Transverse colon (tissue), 4 donors: ENCODE measurements at places on chromosomes 6 and 20.

DNA sequence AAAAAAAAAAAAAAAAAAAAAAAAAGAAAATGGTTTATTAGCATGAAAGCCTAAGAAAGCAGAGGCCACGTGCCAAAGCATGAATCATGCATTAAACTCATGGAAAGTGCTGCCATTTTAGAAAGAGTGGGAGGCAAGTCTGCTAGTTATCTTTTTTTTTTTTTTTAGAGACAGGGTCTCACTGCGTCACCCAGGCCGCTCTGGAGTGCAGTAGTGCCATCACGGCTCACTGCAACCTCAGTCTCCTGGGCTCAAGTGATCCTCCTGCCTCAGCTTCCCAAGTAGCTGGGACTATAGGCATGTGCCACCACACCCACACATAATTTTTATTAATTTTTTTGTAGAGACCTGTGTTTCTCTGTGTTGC is 5.2 kb downstream of the VWA7 start:
- H3K27me3 ChIP-seq = no peaks in the 10 kb centered on the region
- peaks cover 18% of the 10 kb centered on the region for H3K4me1 ChIP-seq
- H3K36me3 ChIP-seq = no peaks in the 10 kb centered on the region
- no peak overlapping the region for H3K27ac ChIP-seq

- H3K27ac ChIP-seq = peak overlapping the region; percentile 88
- DNase-seq = peak; percentile 78
- H3K27me3 ChIP-seq = no peaks in the 10 kb centered on the region
Measured at GRCh38 chr20:50308513-50309279, 118.1 kb downstream of the CEBPB start.

DNA sequence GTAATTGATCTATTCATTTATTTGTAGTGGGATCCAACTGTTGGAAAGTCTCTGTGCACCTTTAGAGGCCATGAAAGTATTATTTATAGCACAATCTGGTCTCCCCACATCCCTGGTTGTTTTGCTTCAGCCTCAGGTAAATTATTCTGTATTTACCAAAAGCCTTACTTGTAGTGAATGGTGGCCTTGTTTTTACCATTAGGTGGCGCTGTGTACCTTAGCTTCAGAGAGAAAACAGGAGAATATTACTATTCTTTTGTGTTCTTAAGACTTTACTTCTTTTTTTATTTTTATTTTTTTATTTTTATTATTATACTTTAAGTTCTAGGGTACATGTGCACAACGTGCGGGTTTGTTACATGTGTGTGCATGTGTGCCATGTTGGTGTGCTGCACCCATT is 23.7 kb downstream of the PEX7 start:
- no peak overlapping the region for H3K27ac ChIP-seq
- DNase-seq = peak; percentile 36
- H3K27me3 ChIP-seq = no peaks in the 10 kb centered on the region
- no peaks in the 10 kb centered on the region for H3K4me1 ChIP-seq
- no peaks in the 10 kb centered on the region for H3K36me3 ChIP-seq
- no peak overlapping the region for H3K4me3 ChIP-seq

DNA sequence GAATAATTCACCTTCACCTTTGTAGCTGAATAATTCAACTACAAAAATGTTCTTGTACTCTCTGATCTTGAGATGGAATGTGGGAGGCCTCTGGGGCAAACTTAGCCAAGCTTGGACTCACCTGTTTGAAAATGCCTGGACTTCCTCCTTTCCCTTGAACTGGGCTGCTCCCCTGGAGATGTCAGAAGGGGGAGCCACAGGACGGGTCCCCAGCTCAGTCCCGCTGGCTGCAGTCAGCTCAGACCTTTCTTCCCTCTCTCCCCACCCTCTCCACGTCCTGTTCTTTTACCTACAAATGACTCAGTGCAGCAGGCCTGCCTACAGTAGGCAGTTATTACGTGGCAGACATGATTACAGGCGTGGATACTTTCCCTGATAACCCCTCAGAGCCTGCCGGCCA is 131.5 kb upstream of the RALGAPA2 start:
- H3K4me3 ChIP-seq = no peak overlapping the region
- H3K4me1 ChIP-seq = no peaks in the 10 kb centered on the region
- H3K27me3 ChIP-seq = no peaks in the 10 kb centered on the region
- H3K27ac ChIP-seq = no peak overlapping the region
- no peak for DNase-seq

DNA sequence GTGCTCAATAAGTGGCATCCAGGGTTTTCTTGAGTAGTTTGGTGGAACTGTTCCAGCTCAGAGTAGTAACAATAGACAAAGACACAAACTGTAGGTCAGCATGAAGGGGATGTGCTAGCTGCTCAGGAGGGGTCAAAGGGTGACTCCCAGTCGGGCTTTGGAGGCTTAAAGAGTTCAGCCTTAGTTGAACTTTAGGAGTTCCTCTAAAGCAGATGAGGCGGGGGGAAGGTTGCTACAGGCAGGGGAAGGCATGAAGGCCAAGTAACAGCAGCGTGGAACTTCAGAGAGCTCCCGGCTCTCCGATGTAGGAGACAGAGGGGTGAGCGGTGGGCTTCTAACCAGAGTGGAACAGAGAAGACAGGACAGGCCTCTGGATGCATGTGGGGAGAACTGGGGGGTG is 115.5 kb upstream of the CD93 start:
- no peaks in the 10 kb centered on the region for H3K27me3 ChIP-seq
- H3K4me3 ChIP-seq = no peak overlapping the region
- DNase-seq = no peak
- peaks cover 10% of the 10 kb centered on the region for H3K4me1 ChIP-seq
- H3K27ac ChIP-seq = no peak overlapping the region

- H3K4me3 ChIP-seq = no peak overlapping the region
- H3K36me3 ChIP-seq = no peaks in the 10 kb centered on the region
- DNase-seq = no peak
- no peaks in the 10 kb centered on the region for H3K27me3 ChIP-seq
- H3K4me1 ChIP-seq = no peaks in the 10 kb centered on the region
Measured at GRCh38 chr6:52161689-52162438, 24.3 kb upstream of the IL17A start.

- H3K27ac ChIP-seq = no peak overlapping the region
- no peaks in the 10 kb centered on the region for H3K27me3 ChIP-seq
- no peaks in the 10 kb centered on the region for H3K36me3 ChIP-seq
- H3K4me1 ChIP-seq = no peaks in the 10 kb centered on the region
Measured at GRCh38 chr6:40407239-40407638, 179.9 kb downstream of the LRFN2 start.

DNA sequence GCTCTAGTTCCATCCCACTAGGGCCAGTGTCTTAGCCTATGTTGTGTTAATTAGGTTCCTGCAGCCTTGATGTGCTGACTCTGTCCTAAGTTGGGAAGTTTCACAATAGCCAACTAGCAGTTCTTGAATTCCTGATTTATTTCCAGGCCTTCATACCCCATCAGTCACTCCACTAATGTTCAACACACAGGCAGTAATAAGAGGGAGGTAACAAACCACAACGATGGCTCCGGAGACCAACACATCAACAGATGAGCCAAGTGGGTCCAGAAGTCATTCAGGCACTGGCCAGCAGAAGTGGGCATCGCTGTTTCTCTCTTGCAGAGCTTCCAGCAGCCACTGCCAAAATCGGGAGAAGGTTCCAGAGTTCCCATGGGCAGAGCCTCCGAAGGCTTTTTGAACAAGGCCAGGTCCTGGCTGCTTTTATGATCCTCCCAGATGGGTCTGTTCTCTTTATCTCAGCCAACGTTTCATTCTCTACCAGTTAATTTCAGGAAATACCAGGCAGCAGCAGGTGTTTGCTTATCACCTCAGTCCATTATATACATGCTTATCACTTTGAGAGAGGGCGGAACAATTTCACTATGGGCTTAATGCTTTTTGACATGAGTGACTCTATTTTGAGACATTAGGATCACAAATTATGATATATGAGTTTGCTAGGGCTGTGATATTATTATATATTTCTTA is 48.5 kb upstream of the NOP56 start:
- H3K27me3 ChIP-seq = no peaks in the 10 kb centered on the region
- no peak overlapping the region for H3K27ac ChIP-seq
- no peak overlapping the region for H3K4me3 ChIP-seq
- DNase-seq = no peak
- H3K4me1 ChIP-seq = peaks cover 20% of the 10 kb centered on the region
